ENCODE measurements at places on chromosomes 1 and 21.

DNA sequence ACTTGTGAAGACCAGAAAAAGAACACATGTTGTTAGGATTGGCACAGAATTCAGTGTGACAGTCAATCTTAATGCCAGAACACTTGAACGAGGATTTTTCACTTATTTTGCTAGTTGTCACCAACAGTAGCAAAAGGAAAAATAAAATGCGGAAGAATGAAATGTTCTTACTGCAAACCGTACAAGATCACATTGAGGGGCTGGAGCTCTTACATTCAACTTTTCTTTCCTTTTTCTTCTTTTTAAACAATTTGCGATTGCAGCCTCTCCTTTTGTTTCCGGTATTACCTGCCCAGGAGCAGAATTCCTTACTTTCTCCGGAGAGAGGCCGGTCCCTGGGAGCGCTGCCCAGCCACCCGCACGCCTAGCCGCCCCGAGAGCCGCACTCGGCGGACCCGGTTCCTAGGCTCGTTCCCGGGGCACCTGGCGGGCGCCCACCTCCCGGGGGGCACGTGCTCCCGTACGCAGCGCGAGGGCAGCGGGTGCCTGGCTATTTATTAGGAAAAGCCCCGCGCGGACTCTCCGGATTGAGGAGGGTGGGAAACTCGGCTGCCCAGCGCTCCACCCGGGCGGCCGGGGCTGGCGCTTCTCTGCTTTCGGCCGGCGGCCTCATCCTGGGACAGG lies 1.2 kb upstream of the CAMTA1 start:
- DNase-seq, result no peak

- DNase-seq, result no peak
Measured at GRCh38 chr1:31434101-31434871, 21.3 kb downstream of the SERINC2 start.

DNA sequence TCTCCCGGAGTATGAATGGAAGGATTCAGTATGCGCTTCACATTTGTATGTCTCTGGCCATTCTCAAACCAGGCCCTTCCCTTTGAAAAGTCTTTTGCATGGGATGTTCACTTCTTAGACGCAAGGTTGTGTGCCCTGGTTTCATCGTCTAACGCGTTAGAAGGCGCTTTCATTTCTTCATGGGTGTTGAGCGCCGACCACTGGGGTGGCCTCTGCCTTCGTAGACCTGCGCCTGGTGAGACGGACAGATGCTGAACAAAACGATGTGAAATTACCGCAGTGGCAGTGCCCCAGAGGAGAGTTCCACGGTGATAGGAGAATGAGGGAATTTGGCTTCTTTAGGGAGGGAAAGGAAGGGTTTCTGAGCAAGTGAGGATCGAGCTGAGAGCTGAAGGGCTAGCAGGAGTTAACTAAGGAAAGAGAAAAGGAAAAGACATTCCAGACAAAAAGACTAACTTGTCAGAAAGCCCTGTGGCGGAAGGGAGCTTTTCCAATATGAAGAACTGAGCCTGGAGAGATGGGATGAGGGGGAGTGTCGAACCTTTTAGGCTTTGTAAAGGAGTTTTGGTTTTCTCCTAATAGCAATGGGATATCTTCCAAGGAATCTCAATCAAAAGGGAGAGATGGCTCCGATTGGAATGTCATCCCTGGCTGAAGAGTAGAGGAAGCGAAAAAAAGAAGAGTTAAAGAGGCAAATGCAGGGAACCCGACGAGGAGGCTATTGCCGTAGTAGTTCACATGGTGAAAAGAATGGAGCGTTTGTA lies 951 bp downstream of the GGPS1 start:
- no peak for DNase-seq

DNA sequence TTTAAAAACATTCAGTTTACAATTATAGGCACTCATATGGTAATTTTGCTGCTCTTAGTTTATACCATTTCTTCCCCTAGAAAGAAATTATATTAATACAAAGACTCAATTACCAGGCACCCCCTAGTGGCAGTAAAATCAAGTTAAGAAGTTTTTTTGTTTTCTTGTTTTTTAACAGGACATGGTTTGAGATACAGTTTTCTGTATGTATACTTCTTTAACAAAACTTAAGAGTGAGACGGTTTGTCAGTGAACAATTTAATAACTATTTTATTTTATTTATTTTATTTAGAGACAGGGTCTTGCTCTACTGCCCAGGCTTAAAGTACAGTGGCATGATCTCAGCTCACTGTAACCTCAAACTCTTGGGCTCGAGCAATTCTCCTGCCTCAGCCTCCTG lies 224.6 kb downstream of the FAF1 start:
- DNase-seq, result no peak

- no peak for DNase-seq
Measured at GRCh38 chr1:177737456-177737855, 232.4 kb downstream of the SEC16B start.

- no peak for DNase-seq
Measured at GRCh38 chr1:221849897-221850296, 108.0 kb upstream of the DUSP10 start.

GRCh38 chr1:43552813-43553212 lies 22.1 kb downstream of the PTPRF start:
- peak; percentile 94 for DNase-seq

DNA sequence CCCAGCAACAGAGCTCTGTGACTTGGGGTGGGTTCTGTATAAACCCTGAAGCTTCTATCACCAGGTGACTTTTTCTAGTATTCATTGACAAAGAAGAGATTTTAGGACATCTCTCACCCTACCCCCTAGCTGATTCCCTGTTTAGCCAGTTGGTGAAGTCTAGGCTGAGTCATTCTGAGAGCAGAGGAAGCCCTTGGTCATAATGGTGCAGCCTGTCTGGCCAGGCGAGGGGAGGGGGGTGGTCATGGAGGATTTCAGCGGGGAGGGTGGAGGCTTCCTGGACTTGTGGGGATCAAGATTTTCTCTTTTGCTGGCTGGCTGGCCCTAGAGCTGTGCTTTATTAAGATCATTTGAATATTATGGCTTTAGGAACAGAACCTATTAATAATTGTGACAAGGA lies 262.6 kb downstream of the CAMTA1 start:
- DNase-seq, result no peak

DNA sequence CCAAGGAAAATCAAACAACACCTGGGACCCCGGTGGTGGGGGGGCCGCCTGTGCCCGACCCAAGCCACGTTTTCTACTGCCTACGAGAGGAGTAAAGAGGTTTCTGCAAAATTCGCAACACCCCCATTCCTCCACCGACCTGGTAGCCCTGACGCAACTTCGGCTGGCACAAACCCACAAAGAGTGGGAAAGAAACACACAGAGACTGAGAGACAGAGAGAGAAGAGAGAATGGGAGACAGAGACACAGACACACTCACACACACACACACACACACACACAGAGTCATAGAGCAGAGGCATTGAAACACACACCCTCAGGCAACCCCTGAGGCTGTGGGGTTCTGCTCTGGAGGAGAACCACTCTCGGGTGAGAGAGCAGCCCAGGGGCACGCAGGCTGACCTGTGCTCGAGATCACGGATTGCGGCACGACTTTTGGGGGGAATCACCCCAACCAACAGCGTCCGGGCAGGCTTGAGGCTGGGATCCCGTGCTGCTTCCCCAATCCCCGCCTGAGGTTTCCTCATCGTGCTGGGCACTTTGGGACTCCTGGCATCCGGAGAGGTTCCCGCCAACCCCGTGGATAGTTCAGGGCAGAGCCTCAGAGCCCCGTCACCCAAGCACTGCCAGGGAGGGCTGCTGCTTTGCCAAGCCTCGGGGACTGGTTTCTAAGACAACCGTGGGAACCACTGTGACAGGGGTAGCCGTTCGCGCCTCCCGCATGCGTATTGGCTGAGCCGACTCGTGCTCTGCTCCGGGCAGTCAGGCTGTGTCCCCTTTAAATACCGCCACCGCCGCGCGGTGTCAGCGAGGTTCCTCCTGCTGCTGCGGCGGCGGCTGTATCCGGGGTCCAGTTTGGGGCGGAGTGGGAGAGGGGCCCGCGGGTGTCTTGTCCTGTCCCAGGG lies 682.4 kb upstream of the TPTE start:
- no peak for DNase-seq

- no peak for DNase-seq
Measured at GRCh38 chr1:181392613-181393220, 90.6 kb upstream of the CACNA1E start.

- no peak for DNase-seq
Measured at GRCh38 chr1:222610728-222611127, 7.2 kb upstream of the MIA3 start.

DNA sequence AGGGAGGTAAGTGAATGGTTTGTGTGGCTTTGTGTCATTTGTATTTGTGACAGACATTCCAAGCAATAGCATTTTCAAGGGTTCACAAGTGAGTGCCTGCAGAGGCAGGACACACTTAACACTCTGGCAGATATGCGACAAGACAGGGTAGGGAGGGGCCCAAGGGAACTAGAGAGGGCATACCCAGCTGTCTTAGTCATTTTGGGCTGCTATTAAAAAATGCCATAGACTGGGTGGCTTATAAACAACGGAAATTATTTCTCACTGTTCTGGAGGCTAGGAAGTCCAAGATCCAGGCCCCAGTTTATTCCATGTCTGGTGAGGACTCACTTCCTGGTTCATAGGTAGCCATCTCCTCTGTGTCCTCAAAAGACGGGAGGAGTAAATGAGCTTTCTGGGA lies 137.4 kb downstream of the FGGY start:
- no peak for DNase-seq

GRCh38 chr1:85188530-85188929 lies 12.3 kb downstream of the SYDE2 start:
- no peak for DNase-seq

DNA sequence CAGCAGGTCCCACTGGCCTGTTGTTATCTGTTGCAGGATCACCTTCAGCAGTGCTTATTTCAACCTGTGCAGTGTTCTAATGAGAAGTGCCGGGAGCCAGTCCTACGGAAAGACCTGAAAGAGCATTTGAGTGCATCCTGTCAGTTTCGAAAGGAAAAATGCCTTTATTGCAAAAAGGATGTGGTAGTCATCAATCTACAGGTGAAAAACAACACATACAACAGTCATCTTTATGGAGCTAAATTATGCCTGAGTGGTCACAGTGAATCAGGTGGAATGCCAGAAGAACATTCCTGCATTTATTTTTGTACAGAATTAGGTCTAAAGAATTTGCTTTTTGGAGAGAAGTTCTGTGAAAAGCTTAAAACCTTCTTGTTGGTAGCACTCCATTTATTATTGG lies 33.2 kb downstream of the TRAF5 start:
- no peak for DNase-seq

- no peak for DNase-seq
Measured at GRCh38 chr1:78493451-78493850, 2.7 kb downstream of the PTGFR start.

DNA sequence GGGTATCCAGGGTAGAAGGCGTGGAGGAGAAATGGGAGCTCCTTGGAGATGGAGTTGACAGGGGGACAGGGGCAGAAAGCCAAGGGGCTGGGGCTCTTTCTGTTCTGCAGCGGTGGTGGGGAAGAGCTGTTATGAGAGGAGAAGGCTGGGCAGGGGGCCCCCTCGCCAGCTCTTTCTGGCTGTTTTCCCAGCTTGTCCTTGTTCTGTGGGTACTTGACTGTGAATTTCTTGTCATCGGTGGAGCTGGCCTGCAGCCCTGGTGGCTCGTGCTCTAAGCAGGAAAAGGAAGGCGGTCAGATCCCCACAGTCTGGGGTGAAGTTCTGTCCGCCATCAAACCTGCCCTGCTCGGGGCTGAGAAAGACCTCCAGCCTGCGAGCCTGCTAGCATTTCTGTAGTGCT lies 7.6 kb downstream of the ZNF683 start:
- DNase-seq, result no peak

- DNase-seq, result no peak
Measured at GRCh38 chr1:100982793-100983192, 42.8 kb downstream of the DPH5 start.

- DNase-seq, result no peak
Measured at GRCh38 chr1:240804475-240804874, 192.5 kb upstream of the GREM2 start.

- DNase-seq, result no peak
Measured at GRCh38 chr1:157893686-157894085, 52.1 kb upstream of the CD5L start.

GRCh38 chr1:201023517-201023902 lies at the start of gene KIF21B:
TSS of gene KIF21B (minus strand) at chr1:201023714. CDS start at chr1:201023383, 331 bp downstream.
- DNase-seq, result peak; percentile 80

GRCh38 chr1:63189677-63190076 lies 132.7 kb upstream of the FOXD3 start:
- DNase-seq, result no peak

DNA sequence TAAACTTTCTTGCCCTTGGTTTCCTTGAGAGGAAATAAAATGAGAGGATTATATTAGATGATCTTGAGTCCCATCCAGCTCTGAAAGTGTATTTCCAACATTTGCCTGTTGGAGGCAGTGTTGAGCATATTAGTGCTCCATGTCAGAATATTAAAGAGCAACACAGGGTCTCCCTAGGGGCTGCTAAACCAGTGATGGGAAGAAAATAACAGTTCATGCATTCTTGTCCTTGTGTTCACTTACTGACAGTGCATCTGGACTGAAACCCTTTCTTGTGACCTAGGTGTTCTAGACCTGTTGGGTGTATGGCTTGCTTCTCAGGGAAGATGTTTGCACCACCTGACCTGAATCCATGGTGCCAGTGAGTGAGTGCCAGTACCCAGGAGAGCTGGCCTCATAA lies 124.7 kb upstream of the KIAA0040 start:
- no peak for DNase-seq
